GM23338 (cell line): ENCODE measurements at places on chromosomes 5 and 9.

DNA sequence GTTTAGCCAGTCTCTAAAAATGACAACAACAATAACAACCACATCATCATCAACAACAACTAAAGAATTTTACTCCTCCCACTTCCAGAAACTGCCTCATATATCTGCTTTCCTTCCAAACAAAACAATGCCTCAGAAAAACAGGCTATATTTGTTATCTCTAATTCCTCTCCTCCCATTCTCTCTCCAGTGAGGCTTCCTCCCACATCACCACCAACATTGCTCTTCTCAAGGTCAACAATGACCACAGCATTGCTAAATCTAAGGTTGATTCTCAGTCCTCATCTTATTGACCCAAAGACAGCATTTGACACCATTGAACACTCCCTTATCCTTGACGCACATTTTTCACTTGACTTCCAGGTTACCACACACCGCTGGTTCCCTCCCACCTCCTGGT is 38.1 kb upstream of the PRUNE2 start:
- H3K4me3 ChIP-seq, result no peak overlapping the region
- H3K27ac ChIP-seq, result no peak overlapping the region
- no peaks in the 10 kb centered on the region for H3K4me1 ChIP-seq
- no peak for DNase-seq

- H3K27me3 ChIP-seq, result no peaks in the 10 kb centered on the region
- H3K4me1 ChIP-seq, result peaks cover 16% of the 10 kb centered on the region
- no peaks in the 10 kb centered on the region for H3K36me3 ChIP-seq
- DNase-seq, result no peak
- H3K27ac ChIP-seq, result no peak overlapping the region
- no peak overlapping the region for H3K4me3 ChIP-seq
Measured at GRCh38 chr5:143019157-143019556, 249.0 kb downstream of the ARHGAP26 start.

- no peaks in the 10 kb centered on the region for H3K36me3 ChIP-seq
- no peak overlapping the region for H3K4me3 ChIP-seq
- no peak for DNase-seq
- H3K27ac ChIP-seq, result no peak overlapping the region
- H3K27me3 ChIP-seq, result no peaks in the 10 kb centered on the region
Measured at GRCh38 chr5:158701406-158702177, 398.1 kb downstream of the EBF1 start.

GRCh38 chr5:149903404-149903803 is 41.2 kb downstream of the PDE6A start:
- no peak for DNase-seq
- no peaks in the 10 kb centered on the region for H3K4me1 ChIP-seq
- H3K27ac ChIP-seq, result no peak overlapping the region
- no peak overlapping the region for H3K4me3 ChIP-seq
